ENCODE measurements at places on chromosomes 2 and 18.

GRCh38 chr2:119431976-119432850 is 559 bp downstream of the TMEM37 start:
- DNase-seq: peak; percentile 31

DNA sequence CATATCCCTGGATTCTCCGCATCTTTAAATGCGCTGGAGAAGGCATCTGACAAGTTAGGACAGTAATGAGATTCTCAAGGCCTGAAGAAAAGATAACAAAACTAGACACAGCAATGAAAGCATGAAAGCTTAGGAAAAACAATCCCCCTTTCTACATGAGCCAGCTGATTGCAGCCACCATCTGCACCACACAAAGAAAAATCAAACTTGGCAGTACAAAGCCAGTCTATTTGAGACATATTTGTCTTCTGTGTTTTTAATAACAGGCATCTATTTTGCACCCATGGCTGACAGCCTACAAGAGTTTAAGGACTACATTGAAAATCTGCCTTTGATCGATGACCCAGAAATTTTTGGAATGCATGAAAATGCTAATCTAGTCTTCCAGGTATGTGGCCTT is 83.6 kb downstream of the TRABD2A start:
- DNase-seq: no peak

DNA sequence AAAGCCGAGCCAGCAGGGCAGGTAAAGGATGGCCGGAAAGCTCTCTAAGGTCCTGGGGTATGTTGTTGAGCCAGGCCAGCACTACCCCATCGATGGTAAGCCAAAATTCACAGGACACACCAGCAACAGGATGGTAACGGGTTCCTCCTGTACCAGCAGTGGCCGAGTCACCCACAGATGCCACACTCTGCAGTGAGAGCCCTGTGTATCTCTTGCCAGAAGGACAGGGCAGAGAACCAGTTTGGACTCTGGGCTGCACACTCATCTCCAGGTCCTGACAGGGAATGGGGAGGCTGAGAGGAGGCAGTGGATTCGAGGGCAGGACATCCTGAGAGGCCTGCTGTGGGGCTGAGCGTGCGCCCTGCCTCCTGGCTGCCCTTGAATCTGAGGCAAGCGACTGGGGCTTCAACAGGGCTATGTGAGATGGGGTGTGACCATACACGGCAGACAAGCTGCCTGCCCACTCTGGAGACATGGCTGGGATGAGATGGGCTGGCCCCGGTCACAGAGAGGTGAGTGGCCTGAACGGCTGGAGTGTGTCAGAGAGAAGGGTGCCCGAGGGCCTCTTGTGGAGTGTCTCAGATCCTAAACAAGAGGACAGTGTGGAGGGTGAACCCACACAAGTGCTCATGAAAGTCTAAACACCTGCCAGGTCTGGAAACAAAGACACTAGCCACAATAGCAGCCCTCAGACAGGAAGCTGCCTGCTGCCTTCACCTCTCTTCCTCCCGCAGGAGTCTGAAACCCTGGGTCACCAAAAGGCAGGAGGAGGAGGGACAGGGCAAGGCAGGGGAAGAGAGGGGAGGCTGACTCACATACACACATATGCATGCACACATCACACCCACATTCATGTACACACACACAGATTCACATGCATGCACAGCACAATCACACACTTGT is 182.3 kb downstream of the LOXHD1 start:
- DNase-seq: no peak

- DNase-seq: no peak
Measured at GRCh38 chr2:173424886-173425285, 70.2 kb downstream of the CDCA7 start.

- no peak for DNase-seq
Measured at GRCh38 chr2:23661276-23662050, 265.5 kb downstream of the ATAD2B start.

GRCh38 chr2:5914811-5915611 is 222.8 kb downstream of the SOX11 start:
- DNase-seq: no peak

DNA sequence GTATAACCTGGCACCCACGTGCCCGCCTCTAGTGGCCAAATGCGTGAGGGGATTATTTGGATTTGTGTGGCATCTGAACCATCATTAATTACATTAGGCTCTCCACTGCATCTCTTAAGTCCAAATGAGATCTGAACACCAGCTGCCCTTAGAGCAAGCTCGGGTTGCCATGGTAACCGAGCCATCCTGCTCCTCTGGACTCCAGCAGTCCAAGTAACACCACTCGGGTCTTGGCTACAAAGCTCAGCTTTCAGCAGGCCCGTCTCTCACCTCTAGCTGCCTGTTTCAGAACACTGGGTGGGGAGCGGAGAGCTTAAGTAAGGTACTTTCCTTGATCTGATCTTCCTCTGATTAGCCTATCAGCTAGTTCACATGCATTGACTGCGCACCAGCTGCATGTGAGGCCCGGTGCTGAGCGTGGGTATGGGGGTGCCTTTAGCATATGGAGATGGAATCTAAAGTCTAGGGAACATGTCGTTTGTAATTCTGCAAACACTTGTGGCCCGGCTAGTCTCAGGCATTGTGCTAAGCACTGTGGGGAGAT is 14.1 kb upstream of the CYS1 start:
- no peak for DNase-seq

Measured in GM13976 (cell line).